K562 (cell line): ENCODE measurements at places on chromosomes 16 and 17. TPM values are rescaled to one million over a fixed set of nuclear protein-coding genes. Genes with fewer than 3 reads are reported as not detected.

Gene TSPOAP1
- 1.7 and 3.3 TPM in 2 replicates for total RNA-seq

Gene LITAFD
- total RNA-seq = not detected in 2 replicates

Gene ADCY7
- total RNA-seq = 104 and 108 TPM in 2 replicates

Gene PPL
- total RNA-seq = 0.07 and 0.13 TPM in 2 replicates

Gene COIL
- 28.7 and 29.4 TPM in 2 replicates for total RNA-seq

Gene TBC1D3E
- total RNA-seq = not detected in 2 replicates

Gene SEZ6L2
- 2.1 TPM in 2 replicates for total RNA-seq

Gene SLC13A2
- 0.13 TPM in 1 of 2 replicates, not detected in the other for total RNA-seq
